ENCODE measurements at places on chromosomes 4 and X.

- DNase-seq = no peak
Measured at GRCh38 chr4:69032847-69033638, 63.2 kb upstream of the UGT2B7 start.

DNA sequence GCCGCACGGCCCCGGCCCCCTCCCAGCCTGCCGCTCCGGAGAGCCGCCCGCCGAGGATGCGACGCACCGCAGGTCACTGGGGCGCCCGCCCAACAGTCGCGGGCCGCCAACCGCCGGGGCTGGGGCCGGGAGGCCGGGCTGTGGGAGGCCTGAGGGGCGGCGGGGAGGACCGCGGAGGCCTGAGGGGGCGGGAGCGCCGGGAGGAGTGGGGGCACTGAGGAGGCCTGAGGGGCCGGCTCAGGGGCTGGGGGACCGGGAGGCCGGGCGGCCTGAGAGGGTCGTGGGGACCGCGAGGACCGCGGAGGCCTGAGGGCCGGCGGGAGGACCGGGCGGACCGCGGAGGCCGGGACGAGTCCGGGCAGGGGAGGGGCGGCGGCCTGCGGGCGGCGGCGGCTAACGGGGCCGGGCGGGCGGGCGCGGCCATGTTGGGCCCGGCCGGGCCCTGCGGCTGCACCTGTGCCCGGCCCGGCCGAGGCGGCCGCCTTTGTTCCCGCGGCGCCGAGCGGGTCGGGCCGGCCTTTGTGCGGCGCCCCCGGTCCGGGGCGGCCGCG lies 353 bp downstream of the NSD2 start:
- no peak for DNase-seq

GRCh38 chr4:146852360-146852759 lies 93.3 kb downstream of the TTC29 start:
- no peak for DNase-seq

DNA sequence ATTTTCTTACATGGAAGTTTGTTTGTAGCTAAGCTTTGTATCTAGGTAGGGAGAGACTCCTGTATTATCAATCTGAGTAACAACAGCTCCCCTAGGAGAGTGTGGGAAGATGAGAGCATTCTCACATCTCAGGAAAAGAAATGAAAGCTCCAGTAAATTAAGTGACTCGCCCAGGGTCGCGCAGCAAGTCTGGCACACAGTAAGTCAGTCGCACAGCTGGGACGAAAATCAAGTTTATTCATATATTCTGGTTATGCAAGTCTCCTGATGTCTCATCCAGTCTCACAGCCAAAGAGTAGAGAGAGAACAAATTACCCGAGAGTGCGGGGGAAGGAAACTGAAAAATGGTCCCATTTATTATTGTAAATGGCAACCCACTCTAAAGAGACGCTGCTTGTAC lies 216.1 kb downstream of the STK32B start:
- no peak for DNase-seq

- no peak for DNase-seq
Measured at GRCh38 chr4:45663628-45664081, 460.2 kb downstream of the GABRG1 start.

- DNase-seq = no peak
Measured at GRCh38 chrX:80812176-80812575, 2.5 kb upstream of the BRWD3 start.

- no peak for DNase-seq
Measured at GRCh38 chr4:55242506-55242905, 103.5 kb upstream of the SRD5A3 start.

DNA sequence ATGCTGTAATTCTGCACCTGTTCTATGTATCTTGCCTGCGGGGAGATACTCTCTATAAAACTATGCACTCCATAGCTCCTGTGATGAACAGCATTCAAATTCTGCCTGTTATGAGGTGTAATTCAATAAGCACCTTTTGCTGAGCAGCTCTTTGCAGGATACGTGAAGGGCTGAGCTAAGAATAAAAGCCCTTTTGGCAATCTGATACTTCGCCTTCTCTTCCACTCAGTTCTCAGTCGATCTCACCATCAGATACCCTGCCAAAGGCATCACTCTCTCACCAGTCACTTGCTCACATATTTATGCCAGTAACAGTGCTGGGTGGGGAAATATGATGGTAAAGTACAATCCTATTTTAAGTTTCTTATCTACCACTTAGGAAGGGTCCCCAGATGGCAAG lies 67.2 kb downstream of the RPS3A start:
- DNase-seq = no peak

DNA sequence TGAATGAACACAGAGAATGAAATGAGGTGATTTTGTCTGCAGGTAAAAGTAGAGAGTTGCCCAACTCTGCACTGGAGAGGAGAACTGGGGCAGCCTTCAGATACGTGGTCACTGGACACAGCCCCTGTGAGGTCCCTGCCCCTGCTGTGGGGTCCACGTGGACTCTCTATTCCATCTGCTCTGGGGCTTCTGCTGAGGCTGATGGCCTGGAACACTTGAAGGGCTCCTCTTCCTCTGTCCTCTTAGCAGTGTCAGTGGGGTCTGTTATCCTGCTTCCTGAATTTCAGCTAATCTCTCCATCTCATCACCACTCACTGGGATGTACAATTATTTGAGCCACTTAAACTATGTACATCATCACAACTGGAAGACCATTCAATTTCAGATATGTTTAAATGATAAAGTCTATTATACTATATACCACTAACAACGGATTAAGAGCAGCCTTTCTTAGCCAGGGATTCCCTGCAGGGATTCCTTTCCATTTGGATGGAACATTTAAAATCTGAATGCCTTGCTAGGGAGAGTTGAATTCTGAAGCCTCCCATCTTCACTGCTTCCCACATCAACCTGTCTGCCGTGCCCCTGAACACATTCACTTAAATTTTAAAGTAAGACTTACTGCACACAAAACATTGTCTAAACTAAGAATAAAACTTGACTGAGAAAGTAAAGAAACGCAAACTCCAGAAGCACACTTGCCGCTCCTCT lies 74.0 kb downstream of the CC2D2A start:
- no peak for DNase-seq

DNA sequence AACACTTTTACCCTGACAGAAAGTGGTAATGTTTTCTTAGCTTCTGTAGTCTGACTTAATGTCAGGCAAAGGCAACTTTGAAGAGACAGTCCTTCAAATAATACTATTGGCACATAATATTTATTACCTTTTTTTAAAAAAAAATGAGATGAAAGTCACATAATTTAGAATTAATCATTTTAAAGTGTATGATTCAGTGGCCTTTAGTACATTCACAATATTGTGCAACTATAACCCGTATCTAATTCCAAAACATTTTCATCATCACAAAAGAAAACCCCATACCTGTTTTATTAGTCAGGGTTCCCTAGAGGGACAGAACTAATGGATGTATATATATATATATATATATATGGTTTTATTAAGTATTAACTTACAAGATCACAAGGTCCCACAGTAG lies 94.8 kb upstream of the TEX13A start:
- no peak for DNase-seq

DNA sequence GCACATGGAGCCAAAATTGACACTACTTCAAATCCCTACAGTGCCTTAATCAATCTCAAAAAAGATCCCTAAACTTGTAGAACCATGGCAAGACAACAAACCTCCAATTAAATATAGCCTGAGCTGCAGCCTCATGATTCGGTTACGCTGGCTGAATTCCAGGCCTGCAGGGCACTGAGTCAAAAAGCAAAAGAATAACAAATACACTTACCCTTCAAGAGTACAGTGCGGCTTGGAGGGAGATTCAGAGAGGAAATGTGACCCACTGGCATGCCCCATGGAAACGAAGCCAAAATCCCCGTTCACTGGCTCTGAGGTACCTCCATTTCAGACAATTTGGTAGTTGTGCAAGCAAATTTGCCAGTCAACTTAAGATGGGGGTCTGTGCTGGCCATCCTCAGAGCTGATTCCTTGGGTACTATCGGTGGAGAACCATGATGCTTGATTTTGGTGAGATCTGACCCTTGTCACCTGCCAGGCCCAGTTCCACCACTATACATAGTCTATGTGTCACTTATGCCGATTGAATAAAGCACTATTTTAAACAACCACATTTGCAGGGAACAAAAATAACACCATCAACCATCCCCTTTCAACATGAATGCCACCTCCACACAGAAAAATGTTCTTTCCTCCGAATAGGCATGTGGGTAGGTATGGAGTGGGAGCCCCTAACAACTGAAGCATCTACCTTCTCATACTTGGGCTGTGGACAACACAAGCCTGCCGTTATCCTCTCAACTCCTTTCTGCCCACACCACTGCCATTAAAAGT lies 2.1 kb downstream of the C4orf54 start:
- no peak for DNase-seq

- DNase-seq = no peak
Measured at GRCh38 chrX:155048977-155049619, 21.8 kb downstream of the CMC4 start.

DNA sequence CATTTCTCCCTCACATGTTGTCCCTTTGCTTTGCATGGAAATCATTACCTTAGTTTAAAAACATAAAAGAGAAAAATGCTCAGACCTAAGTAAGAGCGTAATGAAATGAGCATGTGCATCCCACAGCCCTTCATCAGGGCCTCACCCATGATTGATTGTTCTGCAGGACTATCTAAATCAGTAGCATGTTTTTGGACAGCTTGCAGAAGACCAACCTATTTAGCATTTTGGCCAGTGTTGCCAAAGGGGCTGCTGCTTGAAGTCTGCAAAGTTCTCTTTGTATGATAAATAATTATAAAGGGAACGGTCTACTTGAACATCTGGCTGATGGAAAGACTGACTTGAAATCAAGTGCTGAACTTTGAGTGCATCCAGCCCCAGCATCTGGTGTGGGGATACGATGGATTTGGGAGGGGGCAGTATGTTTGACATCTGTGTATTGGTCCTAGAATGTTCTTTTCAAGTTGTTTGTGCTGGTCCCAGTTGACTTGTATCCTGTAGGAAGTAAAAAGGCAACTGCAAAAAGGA lies 76.1 kb upstream of the LIMCH1 start:
- DNase-seq = no peak

DNA sequence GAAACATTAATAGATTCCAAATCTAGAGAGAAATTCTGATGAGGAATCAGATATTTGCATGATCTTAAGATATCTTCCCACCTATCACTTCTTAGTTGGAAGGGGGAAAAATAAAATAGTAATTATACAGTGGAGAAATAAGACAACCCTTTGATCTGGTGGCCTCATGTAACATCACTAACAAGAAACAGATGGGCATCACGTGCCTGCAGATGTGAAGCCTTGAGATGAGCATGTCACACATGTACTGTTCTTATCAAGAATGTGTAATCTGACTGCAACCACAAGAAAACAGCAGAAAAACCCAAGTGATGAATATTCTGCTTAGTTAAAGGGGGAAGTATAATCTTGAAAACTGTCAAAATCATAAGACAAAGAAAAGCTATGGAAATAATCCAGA lies 31.4 kb upstream of the NKX6-1 start:
- no peak for DNase-seq

DNA sequence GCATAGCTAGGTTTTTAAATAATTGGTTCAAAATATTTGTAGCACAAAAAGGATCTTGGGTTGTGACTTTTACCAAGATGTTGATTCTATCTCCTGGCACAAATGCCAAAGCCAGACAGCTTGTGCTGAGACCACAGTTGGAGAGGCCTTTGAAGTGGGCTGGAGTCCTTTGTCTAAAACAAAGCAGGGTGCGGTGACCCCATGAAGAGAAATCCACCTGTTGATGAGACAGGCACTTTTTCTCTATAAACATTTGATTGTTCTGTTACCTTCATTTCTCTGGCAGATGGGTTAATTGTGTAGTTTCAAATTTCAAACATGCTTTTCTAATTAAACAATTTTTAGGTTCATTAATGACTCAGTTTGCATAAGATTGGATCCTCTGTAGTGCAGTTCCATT lies 56.7 kb downstream of the STOX2 start:
- no peak for DNase-seq

- peak; percentile 64 for DNase-seq
Measured at GRCh38 chr4:139665690-139666529, at the start of gene MGST2. Gene MGST2 (plus strand): TSS chr4:139665819. CDS start chr4:139666020, 201 bp downstream.

DNA sequence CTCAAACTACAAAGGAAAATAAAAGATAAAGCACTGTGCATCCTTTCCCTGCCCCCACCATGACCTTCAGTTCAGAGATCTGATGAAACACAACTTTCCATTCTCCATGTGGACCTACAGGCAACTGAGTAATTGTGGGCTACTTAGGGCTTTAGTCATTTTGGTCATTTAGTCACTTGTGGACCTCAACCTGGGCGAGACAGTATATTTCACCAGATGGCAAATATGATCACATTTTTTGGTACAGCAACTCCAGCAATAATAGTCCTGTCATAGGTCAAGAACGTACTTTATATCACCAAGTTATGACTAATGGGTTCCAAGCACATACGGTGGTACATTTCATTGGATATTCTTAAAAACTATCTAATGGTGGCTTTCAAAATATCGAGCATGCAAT lies 141.2 kb downstream of the PDGFC start:
- no peak for DNase-seq

GRCh38 chr4:14452001-14452400 lies 550.3 kb upstream of the CPEB2 start:
- DNase-seq = no peak

DNA sequence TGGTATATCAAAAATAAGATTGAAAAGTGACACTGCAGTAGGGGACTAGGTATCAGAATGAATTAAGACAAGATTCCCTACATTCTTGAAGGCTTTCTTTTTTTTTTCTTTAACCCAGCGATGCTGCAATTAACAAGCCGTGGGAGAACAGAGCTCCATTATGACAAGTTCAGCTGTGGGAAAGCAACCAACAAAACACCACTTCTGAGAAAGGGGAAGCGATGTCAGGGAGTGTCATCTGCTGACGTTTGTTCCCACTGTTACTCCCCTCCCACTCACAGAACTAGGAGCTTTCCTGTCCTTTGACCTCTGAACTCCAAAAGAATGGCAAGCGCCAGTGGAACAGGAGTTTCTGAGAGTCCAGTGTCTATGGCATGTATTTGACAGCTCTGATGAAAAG lies 90.2 kb upstream of the SLITRK2 start:
- DNase-seq = no peak

DNA sequence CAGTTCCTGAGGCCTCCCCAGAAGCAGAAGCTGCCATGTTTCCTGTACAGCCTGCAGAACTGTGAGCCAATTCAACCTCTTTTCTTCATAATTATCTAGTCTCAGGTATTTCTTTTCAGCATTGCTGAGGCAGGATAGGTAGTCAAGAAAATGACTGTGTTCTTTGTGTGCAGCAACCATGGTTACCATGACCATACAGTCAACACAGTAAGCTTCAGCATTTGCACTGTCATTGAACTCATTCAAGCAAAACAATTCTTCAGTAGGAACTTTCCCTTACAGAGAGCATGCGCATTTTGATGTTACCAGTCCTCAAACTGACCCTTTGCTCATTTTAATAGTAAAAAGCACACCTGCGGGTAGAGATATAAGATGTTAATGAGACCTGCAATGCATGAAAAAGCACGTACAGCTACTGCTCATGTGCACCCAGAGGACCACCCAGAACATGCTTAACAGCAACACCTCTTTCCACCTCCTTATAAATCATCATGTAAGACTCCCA lies 180.8 kb downstream of the PRKX start:
- no peak for DNase-seq

GRCh38 chr4:184409911-184410692 lies 64.2 kb downstream of the IRF2 start:
- no peak for DNase-seq
